ENCODE measurements at places on chromosomes 4 and X.

DNA sequence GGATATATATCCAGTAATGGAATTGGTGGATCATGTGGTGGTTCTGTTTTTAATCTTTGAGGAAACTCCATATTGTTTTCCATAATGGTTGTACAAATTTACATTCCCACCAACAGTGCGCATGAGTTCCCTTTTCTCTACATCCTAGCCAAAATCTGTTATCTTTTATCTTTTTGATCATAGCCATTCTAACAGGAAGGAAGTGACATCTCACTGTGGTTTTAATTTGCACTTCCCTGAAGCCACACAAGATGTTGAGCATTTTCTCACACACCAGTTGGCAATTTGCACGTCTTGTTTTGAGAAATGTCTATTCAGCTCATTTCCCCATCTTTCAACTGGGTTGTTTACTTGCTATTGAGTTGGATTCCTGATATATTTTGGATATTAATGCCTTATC, 194.9 kb downstream of the CBLL2 start:
- DNase-seq: no peak

DNA sequence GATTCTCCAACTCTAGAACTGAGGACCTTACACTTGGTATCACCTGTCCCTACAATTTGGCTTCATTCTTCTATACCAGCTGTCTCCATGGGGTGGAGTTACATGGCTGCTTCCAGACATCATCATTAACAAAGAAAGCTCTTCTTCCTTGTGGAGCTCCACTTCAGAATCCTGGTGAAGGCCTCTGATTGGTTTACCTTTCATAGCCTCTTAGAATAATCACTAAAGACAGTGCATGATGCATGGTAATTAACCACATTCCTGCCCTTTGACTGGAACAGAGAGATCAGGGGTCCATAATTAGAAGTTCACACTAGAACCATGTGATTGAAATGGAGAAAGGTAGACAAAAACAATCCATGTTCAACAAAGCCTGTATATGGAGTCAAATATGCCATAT, 112.6 kb upstream of the ZNF827 start:
- DNase-seq: no peak

DNA sequence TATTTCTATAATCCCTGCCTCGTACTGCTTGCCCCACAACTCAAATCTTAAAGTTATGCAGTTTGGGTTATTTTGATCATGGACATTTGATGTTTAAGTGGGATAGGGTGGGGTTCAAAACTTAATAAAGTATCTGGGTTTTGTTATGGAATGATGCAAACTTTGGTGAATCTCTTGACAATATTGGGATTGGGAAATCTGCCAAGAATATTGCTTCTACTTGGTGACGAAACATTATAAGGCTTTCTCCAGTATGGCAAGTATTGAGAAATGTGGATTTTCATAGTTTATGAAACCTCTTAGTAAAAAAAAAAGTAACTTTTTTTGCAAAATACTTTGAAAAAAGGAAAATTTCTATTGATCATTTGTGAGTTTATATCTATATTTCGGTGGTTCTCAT, 130.8 kb upstream of the SFRP2 start:
- DNase-seq: no peak

GRCh38 chr4:14364953-14365536, 637.2 kb upstream of the CPEB2 start:
- no peak for DNase-seq

- DNase-seq: no peak
Measured at GRCh38 chr4:110087070-110087708, 111.2 kb downstream of the ELOVL6 start.

GRCh38 chr4:19146038-19146437, 1105.7 kb upstream of the SLIT2 start:
- no peak for DNase-seq

- no peak for DNase-seq
Measured at GRCh38 chr4:77500801-77501200, 104.8 kb upstream of the CXCL13 start.

DNA sequence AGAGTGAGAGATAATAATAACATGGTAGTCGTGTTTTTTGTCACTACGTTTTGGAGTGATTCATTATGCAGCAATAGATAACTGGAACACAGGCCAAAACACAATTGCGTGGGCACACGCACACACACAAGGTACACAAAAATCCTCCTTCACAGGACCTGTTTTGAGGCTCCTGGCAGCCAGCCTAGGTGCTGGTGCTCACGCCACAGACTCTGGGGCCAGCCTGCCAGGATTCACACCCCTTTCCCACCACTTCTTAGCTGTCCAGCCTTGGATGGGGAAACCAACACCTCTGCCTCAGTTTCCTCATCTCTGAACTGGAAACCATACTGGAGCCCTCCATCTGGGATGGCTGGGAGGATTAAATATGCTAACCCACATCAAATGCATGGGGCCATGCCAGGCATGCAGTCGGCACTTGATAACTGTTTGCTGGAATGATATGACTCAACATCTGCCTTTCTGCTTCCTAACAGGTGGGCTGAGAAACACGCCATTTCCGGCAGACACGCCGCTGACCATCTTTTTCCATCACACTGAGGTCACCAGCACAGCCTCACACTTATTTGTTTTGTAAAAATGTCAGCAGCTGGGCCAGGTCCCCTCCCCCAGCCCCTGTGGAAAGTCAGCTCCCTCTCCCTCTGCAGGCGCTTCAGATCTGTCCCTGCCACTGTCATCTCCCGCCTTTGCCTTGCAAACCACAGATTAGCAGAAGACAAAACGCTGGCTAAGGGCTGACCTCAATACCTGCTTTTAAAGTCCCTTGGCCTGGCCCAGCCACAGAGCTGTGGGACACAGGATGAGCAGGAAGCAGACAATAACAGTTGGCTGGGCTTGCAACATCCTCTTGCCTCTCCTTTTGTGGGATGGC, 237.5 kb downstream of the BCOR start:
- DNase-seq: no peak

DNA sequence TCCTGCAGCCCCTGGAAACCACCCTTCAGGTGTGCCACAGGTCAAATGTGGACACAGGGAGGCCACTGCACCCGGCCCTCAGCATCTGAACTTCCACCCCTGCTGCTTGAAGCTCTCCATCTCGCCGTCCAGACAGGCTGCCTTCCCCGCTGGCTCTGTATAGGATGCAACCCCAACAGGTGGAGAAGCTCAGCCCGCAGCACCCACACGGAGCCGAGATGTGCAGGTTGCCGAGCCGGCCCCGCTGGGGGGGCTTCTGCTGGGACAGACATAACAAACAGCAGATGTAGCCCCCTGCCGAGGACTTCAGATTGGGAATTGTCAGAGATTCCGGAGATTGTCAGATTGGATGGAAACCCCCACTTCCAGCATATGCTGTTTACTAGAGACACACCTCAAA, 20.5 kb downstream of the TMEM187 start:
- DNase-seq: no peak

DNA sequence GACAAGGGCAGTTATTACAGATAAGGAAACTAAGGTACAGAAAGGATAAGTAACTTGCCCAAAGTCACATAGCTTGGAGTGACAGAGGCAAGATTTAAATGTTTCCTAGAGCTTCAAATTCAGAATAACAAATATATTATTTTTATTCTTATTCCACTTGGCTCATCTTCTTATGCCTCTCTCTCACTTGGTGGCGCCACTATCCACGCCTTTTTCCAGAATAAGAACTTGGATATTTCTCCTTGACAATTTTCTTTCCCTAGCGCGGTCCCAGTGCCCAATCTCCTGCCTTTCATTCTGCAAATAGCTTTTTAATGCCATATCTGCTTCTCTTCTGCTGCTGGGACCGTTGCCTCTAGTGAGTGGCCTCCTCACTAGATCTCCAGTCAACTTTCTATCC, 78.5 kb downstream of the MSN start:
- DNase-seq: no peak

DNA sequence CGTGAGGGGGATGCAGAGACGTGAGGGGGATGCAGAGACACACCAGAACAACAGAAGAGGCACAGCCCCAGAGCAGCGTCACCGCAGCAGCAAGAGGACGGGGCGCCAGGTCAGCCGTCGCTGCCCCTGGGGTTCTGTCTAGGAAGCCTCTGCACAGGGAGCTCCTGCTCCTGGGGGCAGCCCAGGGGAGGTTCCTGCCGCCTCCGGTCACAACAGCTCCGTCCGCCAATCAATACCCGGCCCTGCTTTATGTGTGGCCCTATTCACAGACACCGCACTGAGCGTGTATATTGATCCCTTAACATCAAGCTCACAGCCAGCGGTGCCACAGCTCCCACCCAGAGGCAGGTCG, 69.6 kb downstream of the FAM53A start:
- no peak for DNase-seq

GRCh38 chr4:120812216-120812615, 110.3 kb downstream of the PRDM5 start:
- DNase-seq: no peak

DNA sequence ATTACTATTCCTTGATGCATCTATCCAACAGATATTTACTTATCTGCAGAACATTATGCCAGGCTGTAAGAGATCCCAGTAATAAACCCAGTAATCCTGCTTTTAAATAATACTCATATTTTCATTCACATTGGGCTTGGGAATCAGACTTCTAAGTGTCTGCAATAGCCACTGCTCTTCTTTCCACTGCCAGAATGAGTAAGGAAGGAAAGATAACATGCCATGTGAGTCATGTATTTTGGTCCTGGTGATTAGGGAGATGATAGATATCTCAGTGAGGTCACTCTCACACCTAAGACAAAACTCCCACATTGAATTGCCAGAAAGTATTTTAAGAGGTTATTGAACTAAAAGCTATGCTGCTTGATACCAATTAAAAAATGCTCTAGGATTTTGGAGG, 13.9 kb upstream of the HEPH start:
- DNase-seq: no peak

DNA sequence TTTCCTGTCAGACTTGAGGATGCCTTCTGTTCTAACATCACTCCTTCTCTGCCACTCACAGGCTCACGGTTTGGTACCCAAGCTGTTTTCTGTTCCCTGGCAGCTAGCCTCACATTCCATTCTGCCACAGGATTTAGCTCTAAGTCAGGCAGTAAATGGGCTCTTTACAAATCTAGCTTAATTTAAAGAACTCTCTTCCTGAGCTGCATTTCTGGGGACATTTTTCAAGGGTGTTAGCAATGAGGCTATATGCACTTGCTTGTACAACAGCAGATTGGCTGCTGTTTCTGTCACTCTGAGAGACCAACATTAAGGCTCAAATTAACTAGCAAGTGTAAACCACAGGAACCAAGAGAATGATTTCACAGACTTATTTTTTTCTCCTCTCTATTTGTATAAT, 337.8 kb upstream of the NOCT start:
- no peak for DNase-seq

- no peak for DNase-seq
Measured at GRCh38 chr4:87405211-87405820, 14.3 kb upstream of the HSD17B11 start.

- DNase-seq: no peak
Measured at GRCh38 chr4:105415281-105415744, 58.5 kb downstream of the PPA2 start.

- no peak for DNase-seq
Measured at GRCh38 chr4:66294638-66295037, 624.3 kb upstream of the EPHA5 start.

DNA sequence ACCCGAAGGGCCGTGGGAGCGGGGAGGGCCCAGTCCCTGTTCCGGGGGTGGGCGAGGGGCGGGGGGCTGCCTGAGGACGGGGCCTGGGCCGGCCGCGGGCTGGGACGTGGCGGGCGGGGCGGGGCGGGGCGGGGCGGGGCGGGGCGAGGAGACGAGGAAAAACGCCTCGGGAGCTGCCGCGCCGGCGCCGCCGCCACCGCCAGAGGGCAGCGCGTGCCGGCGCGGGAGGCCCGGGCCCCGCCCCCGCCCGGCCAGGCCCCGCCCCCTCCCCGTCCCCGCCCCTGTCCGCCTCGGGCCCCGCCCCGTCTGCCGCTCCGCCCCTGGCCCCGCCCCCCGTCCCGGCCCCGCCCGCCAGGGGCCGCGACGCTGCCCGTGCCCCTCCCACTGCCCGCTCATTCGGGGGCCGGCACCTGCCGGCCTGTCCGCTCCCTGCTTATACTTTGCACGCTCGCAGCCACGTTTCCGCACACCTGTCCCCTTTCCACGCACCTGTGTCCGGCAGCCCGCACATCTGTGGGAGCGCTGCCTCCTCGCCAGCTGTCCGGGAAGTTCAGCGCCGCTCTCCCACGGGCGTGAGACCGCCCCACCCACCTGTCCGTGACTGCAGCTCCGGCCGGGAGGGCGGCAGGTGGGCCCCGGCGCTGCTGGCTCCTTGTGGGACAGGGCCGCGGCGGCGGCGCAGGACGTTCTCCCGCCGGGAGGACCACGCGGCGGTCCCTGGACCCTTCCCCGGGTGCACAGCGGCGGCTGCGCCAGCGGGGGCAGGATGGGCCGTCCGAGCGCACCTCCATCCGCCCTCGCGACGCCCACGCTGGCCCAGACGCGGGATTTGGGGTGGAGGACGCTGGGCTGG, 1.7 kb upstream of the FGFRL1 start:
- peak; percentile 93 for DNase-seq
